Fibroblast of the aortic adventitia (primary cell): ENCODE measurements at places on chromosomes 2 and 18. TPM values are rescaled to one million over a fixed set of nuclear protein-coding genes. Genes with fewer than 3 reads are reported as not detected.

- no peak for DNase-seq
Measured at GRCh38 chr2:99678625-99679024, 188.8 kb upstream of the REV1 start.

Gene SNORC
- total RNA-seq = 0.33 and 0.72 TPM in 2 replicates

Gene SKOR2
- not detected in 2 replicates for total RNA-seq

- peak; percentile 5 for DNase-seq
Measured at GRCh38 chr18:50161597-50162205, 33.2 kb downstream of the MYO5B start.

Gene MDH1B
- total RNA-seq = 0.81 and 15.1 TPM in 2 replicates

Gene AQP12B
- total RNA-seq = not detected in 2 replicates

DNA sequence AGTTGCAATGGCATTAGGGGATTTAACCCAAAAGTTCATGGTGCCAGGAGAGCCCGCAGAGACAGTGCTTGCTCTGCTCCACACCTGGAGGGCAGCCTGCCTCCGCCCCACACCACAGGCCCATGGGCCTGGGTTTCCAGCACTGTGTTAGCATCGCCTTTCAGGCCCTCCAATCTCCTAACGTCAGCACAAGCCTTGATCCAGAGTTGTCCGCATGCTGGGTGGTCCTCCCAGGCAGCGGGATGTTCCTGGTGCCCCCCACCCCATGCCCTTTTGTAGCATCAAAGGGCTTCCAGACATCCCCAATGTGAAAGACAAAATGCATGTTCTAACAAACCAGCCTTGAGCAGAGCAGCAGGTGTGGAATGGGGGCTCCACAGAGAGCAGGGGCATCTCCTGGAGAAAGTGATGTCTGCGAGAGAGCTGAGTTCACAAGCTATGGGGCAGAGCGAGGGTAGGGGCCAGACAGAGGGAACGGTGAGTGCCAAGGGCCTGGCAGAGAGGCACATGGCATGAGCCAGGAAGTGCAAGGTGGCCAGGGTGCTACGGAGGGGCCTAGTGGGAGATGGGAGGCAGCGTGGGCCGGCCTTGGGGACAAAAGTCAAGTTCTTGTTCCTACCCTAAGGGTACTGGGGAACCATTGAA lies 119.2 kb downstream of the CYP26B1 start:
- no peak for DNase-seq

Gene RTTN
- total RNA-seq = 14.0 and 38.6 TPM in 2 replicates

Gene LINC00305
- total RNA-seq = not detected in 2 replicates

DNA sequence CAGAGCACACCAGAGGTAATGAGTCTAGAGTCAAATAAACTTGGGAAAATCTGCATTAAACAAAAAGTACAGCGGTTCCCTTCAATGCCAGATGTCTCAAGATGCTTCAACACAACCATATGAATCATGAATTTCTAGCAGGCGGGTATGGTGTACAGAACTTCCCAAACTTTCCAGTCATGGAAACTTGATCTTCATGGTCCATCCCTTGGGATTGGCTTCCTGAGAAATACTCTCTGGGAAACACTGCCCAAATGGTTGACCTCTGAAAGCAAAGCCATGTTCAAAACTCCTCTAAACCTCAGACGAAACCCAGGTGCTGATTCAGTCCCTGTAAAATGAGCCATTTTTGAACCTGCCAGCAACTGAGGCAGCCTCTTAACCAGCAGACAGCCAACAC lies 16.4 kb upstream of the TMEM247 start:
- peak; percentile 73 for DNase-seq

DNA sequence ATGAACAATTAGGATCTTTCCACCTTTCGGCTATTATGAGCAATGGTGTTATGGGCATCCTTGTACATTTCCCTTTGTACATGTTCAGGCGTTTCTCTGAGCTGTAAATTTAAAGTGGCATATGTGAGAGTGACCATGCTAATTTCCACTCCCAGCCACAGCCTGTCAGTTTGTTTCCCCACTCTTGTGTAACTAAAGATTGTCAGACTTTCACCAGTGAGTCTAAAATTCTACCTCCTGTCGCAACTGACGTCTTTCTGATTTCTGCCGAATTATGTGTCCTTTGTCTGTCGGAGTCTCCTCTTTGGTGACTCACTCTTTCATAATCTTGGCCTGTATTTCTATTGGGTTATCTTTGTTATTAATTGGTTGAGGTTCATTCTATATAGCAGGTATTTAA lies 50.7 kb downstream of the TRAPPC12 start:
- DNase-seq = peak; percentile 53

Gene MGAT4A
- total RNA-seq = 0.36 and 0.74 TPM in 2 replicates

- DNase-seq = peak; percentile 8
Measured at GRCh38 chr2:156486147-156486546, 50.0 kb downstream of the GPD2 start.

DNA sequence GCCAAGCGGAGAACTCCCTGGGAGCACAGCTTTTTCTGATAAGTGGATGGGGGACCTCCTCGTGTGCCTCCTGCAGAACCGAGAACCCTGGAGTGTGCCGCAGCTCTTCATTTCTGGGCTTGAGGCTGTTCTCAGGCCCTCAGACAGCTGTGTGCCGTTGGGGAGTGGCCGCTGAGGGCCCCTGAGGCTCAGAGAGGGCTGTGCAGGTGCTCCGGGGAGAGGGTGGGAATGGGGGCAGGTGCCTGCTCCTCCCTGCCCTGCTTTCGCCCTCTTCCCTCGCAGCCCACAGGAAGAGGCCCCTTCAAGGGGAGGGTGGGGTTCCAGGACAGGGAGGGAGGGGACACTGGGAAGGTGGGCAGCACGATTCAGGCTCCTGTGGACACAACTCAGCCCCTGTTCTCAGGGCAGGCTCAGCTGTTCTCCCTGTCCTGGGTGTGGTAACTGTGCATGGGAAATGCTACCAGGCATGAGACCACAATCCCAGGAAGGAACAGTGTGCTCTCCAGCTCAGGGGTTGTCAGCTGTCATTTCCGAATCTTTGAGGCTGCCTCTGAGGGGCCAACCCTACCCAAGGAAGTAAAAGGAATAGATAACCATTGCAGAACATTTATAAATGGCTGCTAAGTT lies 11.3 kb downstream of the LCT start:
- DNase-seq = no peak

Gene FRZB
- total RNA-seq = 0.08 and 0.18 TPM in 2 replicates

DNA sequence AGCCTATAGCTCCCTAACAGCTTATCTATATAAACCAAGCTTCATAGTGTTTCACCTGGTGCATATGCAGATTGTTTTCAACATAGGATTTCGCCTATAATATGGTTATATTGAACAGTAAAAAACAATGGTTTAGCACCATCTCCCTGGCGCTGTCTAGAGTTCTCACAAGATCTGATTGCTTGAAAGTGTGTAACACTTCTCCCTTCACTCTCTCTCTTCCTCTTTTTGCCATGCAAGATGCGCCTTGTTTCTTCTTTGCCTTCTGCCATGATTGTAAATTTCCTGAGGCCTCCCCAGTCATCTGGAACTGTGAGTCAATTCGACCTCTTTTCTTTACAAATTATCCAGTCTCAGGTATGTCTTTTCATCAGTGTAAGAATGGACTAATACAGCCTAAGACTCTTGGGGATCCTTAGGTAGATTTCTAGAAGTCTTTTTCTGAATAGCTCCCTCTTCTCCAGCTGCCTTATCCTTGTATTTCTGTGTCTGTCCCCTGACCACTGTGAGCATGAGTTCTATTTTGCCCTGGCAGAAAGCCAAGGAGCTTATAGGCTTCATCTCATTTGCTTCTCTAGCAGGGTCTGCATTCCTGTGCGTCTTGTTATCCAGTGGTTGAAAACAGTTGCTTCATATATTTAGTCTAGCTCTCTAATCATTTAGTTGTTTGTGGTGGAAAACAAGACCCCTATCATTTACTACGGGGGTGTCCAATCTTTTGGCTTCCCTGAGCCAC lies 401.6 kb downstream of the GPD2 start:
- no peak for DNase-seq

Gene KIF1A
- under 0.01 TPM in 1 of 2 replicates, not detected in the other for total RNA-seq

DNA sequence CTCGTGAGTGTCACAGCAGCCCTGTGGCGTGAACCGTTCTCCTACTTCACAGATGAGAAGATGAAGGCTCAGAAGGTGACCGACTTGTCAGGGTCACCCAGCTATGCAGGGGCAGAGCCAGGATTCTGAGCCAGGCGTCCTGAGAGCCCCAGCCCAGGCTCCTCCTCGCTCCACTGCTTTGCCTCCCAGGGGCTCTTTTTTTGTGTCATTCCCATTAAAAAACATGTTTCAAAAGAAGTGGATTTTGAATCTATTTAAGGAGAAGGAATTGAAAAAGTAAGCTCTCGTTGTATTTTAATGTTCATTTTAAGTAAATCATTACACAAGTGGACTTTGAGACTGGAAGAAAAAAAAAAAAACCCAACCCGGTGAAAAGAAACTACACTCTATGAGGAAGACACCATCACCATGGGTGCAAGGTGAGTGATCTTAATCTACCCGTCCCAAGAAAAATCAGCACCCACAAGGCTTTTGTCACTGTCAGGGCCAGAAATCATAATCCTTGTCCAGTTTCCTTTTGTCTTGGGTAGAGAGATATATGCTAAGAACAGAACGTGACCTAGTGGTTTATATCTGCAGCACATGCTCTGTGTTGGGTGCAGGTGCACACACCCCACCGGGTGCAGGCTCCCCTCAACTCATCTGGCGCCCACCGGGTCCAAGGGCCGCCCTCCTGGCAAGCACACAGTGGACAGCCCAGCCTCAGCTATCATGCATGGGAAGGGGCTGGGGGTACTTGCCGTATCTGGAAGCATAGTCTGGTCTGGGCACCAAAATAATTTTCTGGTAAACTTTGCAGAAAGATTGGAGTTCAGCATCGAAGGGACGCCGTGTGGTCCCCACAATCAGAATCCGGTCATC lies 73.5 kb upstream of the ASB18 start:
- no peak for DNase-seq

Gene CDCA7
- 0.08 and 6.2 TPM in 2 replicates for total RNA-seq

Gene LYG2
- not detected in 2 replicates for total RNA-seq

Gene HOXD11
- not detected in 2 replicates for total RNA-seq

DNA sequence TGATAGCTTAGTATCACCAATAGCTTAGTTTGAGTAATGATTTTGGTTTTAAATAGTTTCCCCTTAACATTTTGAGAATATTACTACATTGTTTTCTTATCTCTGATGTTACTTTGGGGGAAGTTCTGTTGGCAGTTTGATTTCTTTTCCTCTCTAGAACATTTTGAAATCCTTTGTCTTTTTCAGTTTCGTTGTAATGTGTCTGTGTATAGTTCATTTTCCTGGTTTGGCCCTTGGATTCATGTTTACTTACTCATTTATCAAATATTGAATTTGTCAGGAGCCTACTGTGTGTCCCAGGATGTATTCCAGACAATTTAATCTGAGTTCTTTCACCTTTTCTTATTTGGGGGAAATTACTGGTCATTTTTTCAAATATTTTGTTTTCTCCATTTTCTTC lies 16.7 kb downstream of the ANKRD12 start:
- peak; percentile 41 for DNase-seq

DNA sequence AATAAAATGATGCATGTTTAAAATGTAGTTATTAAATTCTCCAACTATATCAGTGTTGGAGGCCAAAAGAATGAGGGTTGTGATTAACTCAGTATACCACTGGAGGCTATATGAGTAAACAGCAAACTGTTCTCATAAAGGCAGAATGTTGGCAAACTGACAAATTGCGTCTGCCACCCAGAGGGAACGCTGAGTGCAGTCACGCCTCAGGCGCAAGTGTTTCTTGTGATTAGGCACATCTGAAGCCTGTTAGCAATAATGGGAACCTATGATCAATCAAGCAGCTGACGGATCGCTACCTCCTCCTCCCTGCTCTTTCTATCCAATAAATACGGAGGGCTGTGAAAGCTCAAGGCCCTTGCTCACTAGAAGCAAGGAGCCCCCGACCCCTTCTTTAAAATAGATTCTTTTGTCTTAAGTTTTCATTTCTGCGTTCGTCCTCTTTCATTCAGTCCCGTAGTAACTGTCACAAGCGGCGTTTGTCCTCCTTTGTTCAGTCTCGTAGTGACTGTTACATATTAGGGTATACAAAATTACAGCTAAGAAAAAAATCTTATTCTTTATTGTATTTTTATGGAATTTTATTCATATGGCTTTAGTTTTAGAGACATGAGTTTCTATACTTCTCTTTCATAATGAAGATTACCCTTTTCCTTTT lies 16.3 kb upstream of the RMND5A start:
- peak; percentile 49 for DNase-seq

DNA sequence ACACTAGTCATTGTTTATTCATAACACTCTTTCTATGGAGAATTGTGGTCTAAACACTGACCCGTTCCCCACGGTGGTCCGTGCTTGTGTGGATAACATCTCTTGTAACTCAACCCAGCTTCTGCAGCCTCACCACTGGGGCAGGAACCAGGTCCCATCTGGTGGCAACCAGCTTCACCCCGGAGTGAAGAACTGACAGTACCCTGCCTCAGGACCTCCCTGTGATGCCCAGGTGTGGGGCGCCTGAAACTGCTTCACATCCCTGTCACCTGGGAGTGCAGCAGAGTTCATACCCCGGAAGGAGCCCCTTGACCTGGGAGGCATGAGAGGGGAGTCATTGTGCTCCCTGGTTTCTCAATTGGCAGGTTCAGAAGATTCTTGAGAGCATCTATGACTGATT lies 81.1 kb downstream of the LONRF2 start:
- DNase-seq = no peak

DNA sequence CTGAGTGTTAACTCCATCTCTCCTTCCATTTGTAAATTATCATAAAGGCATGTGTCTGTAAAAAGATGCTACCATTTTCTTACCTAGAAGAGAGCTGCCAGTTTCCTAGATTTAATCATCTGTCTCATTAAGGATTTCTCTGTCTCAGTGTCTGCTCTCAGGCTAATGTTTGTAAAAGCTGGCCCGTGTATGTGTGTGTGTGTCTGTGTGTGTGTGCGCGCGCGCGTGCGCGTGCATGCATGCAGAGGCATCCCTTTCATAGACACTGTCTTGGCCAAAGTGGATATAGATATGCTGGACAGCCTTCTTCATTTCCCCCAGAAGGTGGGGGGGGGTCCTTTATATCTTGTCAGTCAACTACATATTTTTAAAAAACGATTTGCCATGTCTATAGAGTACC lies 18.9 kb downstream of the MGAT5 start:
- DNase-seq = no peak

Gene EIF5B
- total RNA-seq = 17.3 and 27.1 TPM in 2 replicates

Gene FABP1
- not detected in 2 replicates for total RNA-seq

Gene RGPD3
- 0.41 and 0.45 TPM in 2 replicates for total RNA-seq

- DNase-seq = no peak
Measured at GRCh38 chr2:21367421-21367820, 243.7 kb downstream of the TDRD15 start.

Gene ANAPC1
- 61.1 and 105 TPM in 2 replicates for total RNA-seq

- DNase-seq = peak; percentile 89
Measured at GRCh38 chr2:101500860-101501259, 25.9 kb upstream of the RFX8 start.

Gene AKAIN1
- total RNA-seq = not detected in 2 replicates

DNA sequence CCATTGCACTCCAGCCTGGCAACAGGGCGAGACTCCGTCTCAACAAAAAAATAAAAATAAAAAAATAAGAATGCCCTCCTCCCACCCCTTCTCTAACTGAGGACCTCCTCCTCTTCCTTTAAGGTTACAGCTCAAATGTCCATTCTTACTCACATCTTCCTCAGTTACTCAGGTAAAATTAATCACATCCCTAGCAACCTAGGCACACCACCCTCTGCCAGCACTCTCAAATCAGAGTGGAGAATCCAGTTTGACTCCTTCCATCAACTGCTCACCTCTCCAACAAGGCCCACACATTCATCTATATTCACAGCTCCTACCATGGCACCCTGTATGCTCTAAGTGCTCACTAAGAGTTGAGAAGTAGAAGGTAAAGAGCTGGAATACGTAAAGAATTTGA lies 254.3 kb downstream of the ZEB2 start:
- no peak for DNase-seq
